ENCODE measurements at places on chromosomes 2 and 18. TPM values are rescaled to one million over a fixed set of nuclear protein-coding genes. Genes with fewer than 3 reads are reported as not detected.

The CD8B2 gene
- not detected for total RNA-seq

GRCh38 chr2:47499621-47500309 lies 96.8 kb downstream of the MSH2 start:
- DNase-seq, result no peak

The C2orf81 gene
- 1.0 TPM for total RNA-seq

DNA sequence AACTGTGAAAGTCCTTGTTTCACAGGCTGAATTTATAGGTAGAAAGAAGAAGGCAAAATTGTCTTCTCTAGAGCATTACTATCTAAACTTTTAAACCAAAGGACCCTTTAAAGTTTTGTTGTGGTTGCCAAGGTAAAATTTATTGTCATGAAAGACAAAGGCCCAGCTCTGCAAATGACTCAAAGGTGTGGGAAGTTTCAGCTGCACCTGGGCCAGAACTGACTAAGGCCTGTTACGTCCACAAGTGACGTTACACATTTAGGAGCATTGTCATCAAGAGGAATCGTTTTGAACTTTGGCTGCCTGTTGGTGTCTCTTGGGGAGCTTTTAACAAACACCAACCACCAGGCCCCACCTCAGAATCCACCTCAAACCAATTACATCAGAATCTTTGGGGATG lies 8.1 kb upstream of the DSC3 start:
- no peak for DNase-seq

The B3GNT7 gene
- total RNA-seq, result 2.8 TPM

GRCh38 chr2:46170026-46170425 lies 127.2 kb upstream of the EPAS1 start:
- DNase-seq, result no peak

DNA sequence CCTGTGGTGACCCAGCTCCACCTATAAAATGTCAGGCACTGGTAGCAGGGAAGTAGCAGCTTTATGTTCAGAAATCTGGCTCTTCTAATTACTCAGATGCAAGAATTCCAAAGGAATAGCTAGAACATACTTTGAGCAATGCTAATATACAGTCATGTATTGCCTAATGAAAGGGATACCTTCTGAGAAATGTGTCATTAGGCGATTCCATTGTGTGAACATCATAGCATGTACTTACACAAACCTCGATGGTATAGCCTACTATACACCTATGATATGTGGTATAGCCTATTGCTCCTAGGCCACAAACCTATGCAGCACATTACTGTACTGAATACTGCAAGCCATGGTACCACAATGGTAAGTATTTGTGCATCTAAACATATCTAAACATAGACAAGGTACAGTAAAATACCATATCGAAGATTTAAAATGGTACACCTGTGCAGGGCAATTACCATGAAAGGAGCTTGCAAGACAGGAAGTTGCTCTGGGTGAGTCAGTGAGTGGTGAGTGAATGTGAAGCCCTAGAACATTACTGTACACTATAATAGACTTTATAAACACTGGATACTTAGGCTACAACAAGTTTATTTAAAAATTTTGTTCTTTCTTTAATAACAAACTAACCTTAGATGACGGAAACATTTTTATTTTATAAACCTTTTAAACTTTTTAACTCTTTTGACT lies 50.3 kb upstream of the ETAA1 start:
- no peak for DNase-seq

DNA sequence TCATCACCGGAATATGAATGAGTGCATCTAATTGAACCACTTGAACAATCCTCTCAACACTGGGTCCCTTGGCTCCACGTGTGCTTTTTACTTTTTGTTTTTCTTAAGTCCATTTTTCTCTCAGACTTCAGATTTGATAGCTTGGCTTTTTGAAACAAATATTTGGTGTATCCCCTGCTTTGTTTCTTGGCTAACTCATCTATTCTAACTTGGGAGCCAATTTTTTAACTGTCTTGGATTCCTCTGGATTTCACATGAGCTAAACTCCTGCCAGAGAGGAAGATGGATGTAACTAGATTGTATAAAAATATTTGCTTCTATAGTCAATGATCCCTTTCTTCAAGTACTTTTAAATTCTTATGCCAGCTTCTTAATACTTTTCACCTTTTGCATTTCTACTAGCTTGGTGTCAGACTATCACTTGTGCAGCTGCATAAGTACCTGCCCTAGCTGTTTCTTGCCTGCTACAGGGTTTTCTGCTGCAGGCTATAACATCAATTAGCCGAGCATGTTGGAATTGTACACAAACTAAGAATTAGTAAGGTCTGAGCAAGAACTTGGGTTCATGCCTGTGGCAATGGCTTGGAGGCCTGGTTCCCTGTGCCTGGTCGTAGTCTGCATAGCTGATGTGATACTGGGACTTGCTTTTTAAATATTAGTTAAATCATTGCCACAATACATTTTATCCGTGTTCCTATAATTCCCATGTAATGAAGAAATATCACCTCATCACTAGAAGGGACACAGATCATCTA lies 281.5 kb downstream of the EN1 start:
- DNase-seq, result peak; percentile 9

The KCNF1 gene
- total RNA-seq, result 1.3 TPM

The KLHL41 gene
- 2,840 TPM for total RNA-seq

GRCh38 chr2:25494616-25495015 lies 152.9 kb upstream of the DNMT3A start:
- no peak for DNase-seq

- DNase-seq, result no peak
These were observed 74.5 kb downstream of the MDH1 start for GRCh38 chr2:63663013-63663864.

- no peak for DNase-seq
These were observed 26.2 kb downstream of the CNOT11 start for GRCh38 chr2:101278925-101279324.

GRCh38 chr2:174595116-174595809 lies 2.3 kb downstream of the WIPF1 start:
- DNase-seq, result no peak

GRCh38 chr2:136057802-136058140 lies 60.2 kb downstream of the CXCR4 start:
- DNase-seq, result no peak

The CHRNA1 gene
- total RNA-seq, result 47.4 TPM

GRCh38 chr18:79395761-79396404 lies at the start of gene NFATC1:
TSS of gene NFATC1 (plus strand) at chr18:79395930. CDS start at chr18:79396225, 295 bp downstream.
- peak; percentile 92 for DNase-seq

DNA sequence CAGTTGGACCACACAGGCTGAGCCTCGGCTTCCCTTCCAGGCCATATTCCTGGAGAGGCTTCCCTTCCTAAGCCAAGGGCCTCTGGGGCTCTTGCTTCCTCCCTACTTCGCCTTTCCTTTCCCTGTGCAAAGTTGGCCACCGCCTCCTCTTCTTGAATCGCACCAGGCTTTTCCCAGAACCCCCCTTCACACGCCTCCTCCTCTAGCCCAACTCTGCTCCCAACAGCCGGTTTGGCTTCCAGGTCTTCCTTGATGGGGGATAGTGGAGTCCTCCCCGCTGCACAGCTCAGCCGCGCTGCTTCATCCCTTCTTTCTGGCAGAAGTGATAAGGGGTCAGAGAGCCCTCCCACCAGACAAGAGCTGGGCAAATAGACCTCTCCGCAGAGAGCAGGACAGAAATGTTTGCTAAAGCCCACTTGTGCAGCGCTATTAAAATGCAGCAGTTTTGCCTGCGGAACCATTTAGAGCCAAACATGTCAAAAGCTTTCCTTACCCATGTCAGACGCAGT lies 56.4 kb downstream of the SNORC start:
- DNase-seq, result no peak

The PTH2R gene
- total RNA-seq, result 0.31 TPM

DNA sequence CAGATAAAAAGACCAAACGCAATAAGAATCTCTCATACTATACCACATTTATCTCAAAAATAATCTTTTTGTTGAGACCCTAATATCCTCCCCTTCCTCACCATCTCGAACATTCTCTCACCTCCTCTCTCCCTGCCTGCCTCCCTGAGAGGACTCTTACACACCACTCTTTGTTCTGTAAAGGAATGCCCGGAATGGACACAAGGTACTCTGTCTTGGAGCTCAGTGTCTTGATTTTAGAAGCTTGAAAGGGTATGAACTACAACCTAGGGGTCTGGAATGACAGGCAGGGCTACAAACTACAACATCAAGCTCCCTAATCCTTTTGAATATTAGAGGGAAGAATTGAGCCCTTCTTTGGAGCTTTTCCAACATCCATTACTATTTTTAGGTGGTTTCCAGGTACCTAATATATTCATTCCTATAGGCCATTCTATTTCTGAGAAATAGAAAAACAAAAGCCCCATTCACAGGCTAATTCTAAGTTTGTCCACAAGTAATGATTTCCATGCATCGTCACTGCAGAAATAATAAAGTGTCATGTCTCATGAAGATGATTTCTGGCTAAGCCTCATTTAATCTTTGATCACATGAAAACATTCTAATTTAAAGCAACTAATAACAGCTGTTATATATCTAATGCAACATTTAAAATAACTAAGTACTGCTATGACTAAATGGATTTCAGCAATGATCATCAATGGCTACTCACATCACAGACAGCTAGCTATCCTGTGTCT lies 60.6 kb downstream of the LRP2 start:
- DNase-seq, result no peak

The IL36A gene
- total RNA-seq, result 0.72 TPM

DNA sequence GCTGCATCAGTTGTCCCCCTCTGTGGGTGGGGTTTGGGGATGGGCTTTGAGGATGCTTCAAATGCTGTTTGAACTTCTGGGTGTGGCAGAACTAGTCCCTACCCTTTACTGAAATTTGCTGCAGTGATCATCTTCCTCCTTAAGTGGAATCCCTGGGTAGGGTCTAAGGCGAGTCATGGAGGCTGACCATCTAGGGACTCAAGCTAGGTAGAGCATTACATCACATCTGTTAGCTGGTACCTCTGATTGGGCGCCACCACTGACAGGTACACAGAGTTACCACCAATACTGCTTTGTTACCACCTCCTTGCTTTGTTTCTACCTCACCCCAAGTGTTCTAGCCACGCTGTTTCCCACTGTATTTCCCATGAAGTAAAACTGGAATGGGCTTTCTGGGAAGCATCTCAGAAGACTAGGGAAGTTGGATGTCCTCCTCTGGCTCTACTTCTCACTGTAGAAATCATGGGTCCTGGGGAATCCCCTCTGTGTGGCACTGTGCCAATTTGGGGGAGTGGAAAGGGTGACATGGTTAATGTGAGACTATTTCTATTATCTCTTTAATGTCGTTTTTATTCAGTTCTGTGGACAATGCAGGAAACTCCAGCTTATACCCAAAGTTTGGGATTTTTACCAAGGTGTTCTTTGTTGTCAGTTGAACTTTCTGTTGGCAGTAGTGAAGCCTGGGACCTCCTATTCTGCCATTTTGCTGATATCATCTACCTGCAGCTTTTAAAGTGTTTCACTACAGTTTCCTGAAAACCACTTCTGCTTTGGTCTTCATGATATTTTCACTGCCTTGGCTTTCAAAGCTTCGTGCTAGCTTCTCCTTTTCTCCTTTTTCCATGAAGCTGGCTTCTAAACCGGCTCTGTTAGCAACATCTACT lies 14.5 kb upstream of the SULT1C4 start:
- no peak for DNase-seq

- peak; percentile 68 for DNase-seq
These were observed 85.1 kb upstream of the ATL2 start for GRCh38 chr2:38462121-38462661.

The NT5C1B gene
- total RNA-seq, result not detected

- DNase-seq, result no peak
These were observed 29.1 kb upstream of the MGAT4A start for GRCh38 chr2:98759827-98760625.

- no peak for DNase-seq
These were observed 98.7 kb downstream of the TWIST2 start for GRCh38 chr2:238946318-238947242.

DNA sequence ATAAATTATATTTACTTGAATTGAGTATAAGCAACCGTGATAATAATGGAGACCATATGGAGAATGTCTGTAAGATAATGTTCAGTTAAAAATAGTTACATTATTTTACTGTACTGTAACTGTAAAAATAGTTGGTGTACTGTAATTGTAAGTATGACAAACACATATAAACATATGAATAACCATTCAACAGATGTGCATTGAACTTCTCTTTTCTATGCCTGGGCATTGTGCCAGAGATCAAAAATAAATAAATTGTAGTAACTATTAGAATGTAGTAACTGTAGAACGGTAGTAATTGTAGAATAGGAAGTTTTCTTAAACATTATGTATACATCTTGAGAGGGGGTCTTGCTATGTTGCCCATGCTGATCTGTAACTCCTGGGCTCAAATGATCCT lies 287.4 kb upstream of the EPAS1 start:
- no peak for DNase-seq

The SGPP2 gene
- total RNA-seq, result 2.3 TPM

The GDF7 gene
- 0.82 TPM for total RNA-seq

GRCh38 chr18:41444943-41445342 lies 510.1 kb upstream of the PIK3C3 start:
- DNase-seq, result no peak

DNA sequence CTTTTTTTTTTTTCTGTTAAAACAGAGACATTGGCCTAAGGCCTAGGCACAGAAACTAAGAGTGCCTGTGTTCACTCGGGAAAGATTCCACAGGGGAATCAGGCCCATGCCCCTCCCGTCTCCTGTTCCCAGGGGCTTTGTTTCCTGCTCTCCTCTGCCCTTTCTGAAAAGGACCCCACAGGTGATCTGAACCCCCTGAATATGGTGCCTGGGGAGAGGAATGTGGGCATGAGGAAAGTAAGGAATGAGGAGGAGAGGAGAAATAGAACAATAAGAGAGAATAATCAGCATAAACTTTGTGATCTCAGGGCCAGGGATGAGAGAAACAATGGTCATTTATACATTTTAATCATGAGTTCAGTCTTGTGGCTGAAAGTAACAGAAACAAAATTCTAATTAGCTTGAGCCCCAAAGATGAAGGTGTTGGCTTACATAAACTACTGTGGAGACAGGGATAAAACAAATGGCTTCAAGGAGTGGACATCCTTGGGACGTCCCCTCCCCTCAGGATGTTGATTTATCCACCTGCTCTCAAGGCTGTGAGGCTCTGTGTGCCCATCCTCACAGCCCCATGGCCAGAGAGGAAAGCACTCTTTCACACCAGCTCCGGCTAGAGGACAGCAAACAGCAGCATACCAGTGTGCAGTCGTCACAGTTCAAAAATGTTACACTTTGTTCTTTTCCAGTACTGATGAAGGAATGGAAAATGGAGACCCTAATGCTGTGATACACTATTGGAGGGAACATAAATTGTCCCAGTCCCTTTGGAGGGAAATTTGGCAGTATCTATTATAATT lies 46.4 kb upstream of the MRPL33 start:
- peak; percentile 37 for DNase-seq

GRCh38 chr2:233007270-233007669 lies 5.8 kb downstream of the NGEF start:
- no peak for DNase-seq

DNA sequence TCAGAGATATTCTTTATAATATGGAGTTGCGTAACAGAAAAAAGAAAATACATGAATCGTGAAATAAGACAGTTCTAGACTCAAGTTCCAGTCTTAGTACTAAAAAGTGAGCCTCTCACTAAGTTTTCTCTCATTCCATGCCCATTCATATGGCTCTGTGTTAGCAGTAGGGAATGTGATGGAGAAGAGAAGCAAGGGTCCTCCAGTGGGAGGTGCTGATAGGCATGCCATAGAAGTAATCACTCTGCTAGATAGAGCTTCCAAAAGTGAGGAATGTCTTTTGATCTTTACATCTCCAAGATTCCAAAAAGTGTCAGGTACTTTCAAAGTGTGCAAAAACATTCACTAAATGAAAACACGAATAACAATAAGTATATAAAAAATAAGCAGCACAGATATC lies 678.4 kb downstream of the DCDC2C start:
- no peak for DNase-seq

Measured in tongue (tissue), 3 donors.